ENCODE measurements at places on chromosomes 6 and 20. TPM values are rescaled to one million over a fixed set of nuclear protein-coding genes. Genes with fewer than 3 reads are reported as not detected.

- no peaks in the 10 kb centered on the region for H3K36me3 ChIP-seq
- no peak overlapping the region for H3K4me3 ChIP-seq
- H3K27ac ChIP-seq, result no peak overlapping the region
- H3K4me1 ChIP-seq, result no peaks in the 10 kb centered on the region
- no peaks in the 10 kb centered on the region for H3K27me3 ChIP-seq
Observed at GRCh38 chr6:120392941-120393340, 941.3 kb downstream of the TBC1D32 start.

- peaks cover 6% of the 10 kb centered on the region for H3K4me1 ChIP-seq
- H3K27me3 ChIP-seq, result no peaks in the 10 kb centered on the region
- no peak overlapping the region for H3K27ac ChIP-seq
Observed at GRCh38 chr6:39083231-39083634, 31.8 kb downstream of the SAYSD1 start.

GRCh38 chr6:113293423-113293740 lies 563.8 kb upstream of the MARCKS start:
- no peaks in the 10 kb centered on the region for H3K36me3 ChIP-seq
- no peaks in the 10 kb centered on the region for H3K4me1 ChIP-seq
- no peak overlapping the region for H3K27ac ChIP-seq
- H3K4me3 ChIP-seq, result no peak overlapping the region
- H3K27me3 ChIP-seq, result no peaks in the 10 kb centered on the region

- peaks cover 4% of the 10 kb centered on the region for H3K36me3 ChIP-seq
- no peaks in the 10 kb centered on the region for H3K27me3 ChIP-seq
- H3K4me3 ChIP-seq, result no peak overlapping the region
- H3K27ac ChIP-seq, result no peak overlapping the region
Observed at GRCh38 chr6:34374508-34374907, 18.0 kb downstream of the NUDT3 start.

DNA sequence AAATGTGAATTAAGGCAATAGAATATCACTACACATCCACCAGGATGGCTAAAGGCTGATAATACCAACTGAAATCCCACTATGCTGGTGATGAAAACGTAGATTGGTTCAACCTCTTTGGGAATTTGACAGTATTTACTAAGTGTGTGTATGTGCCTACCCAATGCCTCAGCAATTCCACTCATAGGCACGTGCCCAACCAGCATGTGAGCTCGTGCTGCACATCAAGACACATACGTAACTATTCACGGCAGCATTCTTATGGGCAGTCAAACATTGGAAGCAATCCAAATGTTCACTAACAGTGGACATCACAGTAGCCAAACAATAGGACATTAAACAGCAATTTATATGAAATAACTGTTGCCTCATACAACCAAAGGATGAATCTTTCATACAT lies 15.7 kb upstream of the AFDN start:
- no peaks in the 10 kb centered on the region for H3K4me1 ChIP-seq
- no peak overlapping the region for H3K27ac ChIP-seq
- no peak overlapping the region for H3K4me3 ChIP-seq
- DNase-seq, result no peak

- peaks cover 8% of the 10 kb centered on the region for H3K4me1 ChIP-seq
- no peak overlapping the region for H3K4me3 ChIP-seq
- no peak for DNase-seq
Observed at GRCh38 chr20:23136893-23137745, 51.0 kb upstream of the CD93 start.

GRCh38 chr20:34123309-34123708 lies 11.3 kb upstream of the EIF2S2 start:
- no peak overlapping the region for H3K4me3 ChIP-seq
- no peak for DNase-seq
- H3K36me3 ChIP-seq, result no peaks in the 10 kb centered on the region
- no peaks in the 10 kb centered on the region for H3K4me1 ChIP-seq
- H3K27me3 ChIP-seq, result no peaks in the 10 kb centered on the region

DNA sequence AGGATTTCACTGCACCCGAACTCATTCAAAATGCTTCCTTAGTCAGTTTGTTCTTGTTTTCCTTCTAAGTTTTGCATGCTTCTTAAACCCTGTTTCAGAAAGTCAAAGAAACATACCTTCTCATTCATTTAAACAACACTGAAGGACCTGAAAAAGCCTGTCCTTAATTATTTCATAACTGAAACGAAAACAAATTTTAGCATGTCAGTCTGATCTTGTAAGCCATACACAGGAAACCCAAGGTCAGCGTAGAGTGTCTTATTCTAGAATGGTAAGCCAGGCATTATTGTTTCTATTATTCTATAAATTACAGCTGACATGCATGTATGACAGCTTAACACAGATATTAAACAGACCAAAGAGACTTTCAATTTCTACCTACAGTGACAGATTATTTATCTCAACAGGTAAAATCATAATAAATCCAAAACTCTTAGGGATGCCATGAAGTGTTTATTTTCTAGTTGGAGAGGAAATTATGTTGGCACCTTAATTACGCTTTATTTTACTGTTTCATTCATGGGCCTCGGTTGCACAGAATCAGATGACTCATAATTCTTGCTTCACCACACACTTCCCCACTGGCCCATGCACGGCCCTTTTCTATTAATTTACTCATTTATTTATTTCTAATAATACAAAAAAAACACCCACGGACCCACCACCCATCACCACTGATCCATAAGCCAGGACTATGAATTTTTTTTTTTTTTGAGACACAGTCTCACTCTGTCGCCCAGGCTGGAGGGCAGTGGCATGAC lies 39.3 kb upstream of the DUSP22 start:
- peaks cover 26% of the 10 kb centered on the region for H3K4me1 ChIP-seq
- H3K4me3 ChIP-seq, result peak overlapping the region; percentile 70
- H3K27me3 ChIP-seq, result no peaks in the 10 kb centered on the region

- DNase-seq, result no peak
- no peaks in the 10 kb centered on the region for H3K27me3 ChIP-seq
- no peaks in the 10 kb centered on the region for H3K36me3 ChIP-seq
Observed at GRCh38 chr20:61037498-61037897, 214.6 kb upstream of the CDH4 start.

GRCh38 chr6:109925075-109925474 lies 53.0 kb upstream of the GPR6 start:
- H3K27me3 ChIP-seq, result peaks cover 2% of the 10 kb centered on the region
- no peaks in the 10 kb centered on the region for H3K4me1 ChIP-seq
- H3K27ac ChIP-seq, result no peak overlapping the region
- DNase-seq, result no peak

GRCh38 chr6:169665289-169665688 lies 36.5 kb downstream of the WDR27 start:
- H3K4me3 ChIP-seq, result no peak overlapping the region
- no peak overlapping the region for H3K27ac ChIP-seq
- no peaks in the 10 kb centered on the region for H3K4me1 ChIP-seq
- no peak for DNase-seq

- H3K4me1 ChIP-seq, result no peaks in the 10 kb centered on the region
- H3K4me3 ChIP-seq, result no peak overlapping the region
- H3K27ac ChIP-seq, result no peak overlapping the region
- no peaks in the 10 kb centered on the region for H3K36me3 ChIP-seq
Observed at GRCh38 chr6:18742406-18742805, 355.3 kb downstream of the RNF144B start.

DNA sequence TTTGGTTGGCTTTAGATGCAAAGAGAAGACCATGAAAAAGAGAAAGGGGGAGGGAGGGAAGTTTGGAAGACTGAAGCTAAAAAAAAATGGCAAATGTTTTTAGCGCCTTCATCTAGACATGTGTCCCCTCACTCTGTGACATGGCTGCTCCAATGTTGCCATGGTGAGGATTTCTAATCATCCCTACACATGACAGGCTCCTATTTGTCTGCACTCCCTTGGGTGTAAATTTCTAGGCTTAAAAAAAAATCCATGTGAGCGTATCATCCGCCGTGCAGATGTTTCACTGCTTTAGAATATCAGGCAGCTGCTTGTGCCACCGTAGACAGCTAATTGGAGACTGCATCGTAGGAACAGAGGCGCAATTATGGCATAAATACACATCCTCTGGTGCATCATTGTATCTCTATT lies 761.1 kb upstream of the MMS22L start:
- no peak for DNase-seq
- H3K27me3 ChIP-seq, result no peaks in the 10 kb centered on the region
- no peaks in the 10 kb centered on the region for H3K4me1 ChIP-seq
- no peak overlapping the region for H3K27ac ChIP-seq

- no peaks in the 10 kb centered on the region for H3K4me1 ChIP-seq
- H3K27ac ChIP-seq, result no peak overlapping the region
- no peaks in the 10 kb centered on the region for H3K27me3 ChIP-seq
- no peaks in the 10 kb centered on the region for H3K36me3 ChIP-seq
- H3K4me3 ChIP-seq, result no peak overlapping the region
Observed at GRCh38 chr6:81144346-81144745, 608.1 kb downstream of the TENT5A start.

- H3K4me1 ChIP-seq, result peaks cover 21% of the 10 kb centered on the region
- DNase-seq, result no peak
- H3K36me3 ChIP-seq, result no peaks in the 10 kb centered on the region
- no peak within 1 kb of the TSS for H3K4me3 ChIP-seq
Observed at GRCh38 chr6:82363428-82364086, at the start of gene TPBG. Gene TPBG, plus strand, starts transcription at chr6:82363817. Its CDS starts 1,145 bp downstream, at chr6:82364962.

DNA sequence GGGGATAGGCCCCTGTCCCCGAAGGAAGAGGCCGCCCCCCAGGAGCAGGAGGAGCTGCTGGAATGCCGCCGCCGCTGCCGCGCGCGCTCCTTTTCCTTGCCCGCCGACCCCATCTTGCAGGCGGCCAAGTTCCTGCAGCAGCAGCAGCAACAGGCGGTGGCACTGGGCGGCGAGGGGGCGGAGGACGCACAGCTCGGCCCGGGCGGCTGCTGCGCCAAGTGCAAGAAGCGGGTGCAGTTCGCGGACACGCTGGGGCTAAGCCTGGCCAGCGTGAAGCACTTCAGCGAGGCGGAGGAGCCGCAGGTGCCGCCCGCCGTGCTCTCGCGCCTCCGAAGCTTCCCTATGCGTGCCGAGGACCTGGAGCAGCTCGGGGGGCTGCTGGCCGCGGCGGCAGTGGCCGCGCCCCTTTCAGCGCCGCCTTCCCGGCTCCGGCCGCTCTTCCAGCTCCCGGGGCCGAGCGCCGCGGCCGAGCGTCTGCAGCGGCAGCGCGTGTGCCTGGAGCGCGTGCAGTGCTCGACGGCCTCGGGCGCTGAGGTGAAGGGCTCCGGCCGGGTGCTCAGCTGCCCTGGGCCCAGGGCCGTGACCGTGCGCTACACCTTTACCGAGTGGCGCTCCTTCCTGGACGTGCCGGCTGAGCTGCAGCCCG lies 630 bp downstream of the PPP1R3G start:
- DNase-seq, result peak; percentile 18
- no peak overlapping the region for H3K27ac ChIP-seq
- peaks cover 18% of the 10 kb centered on the region for H3K27me3 ChIP-seq
- no peak overlapping the region for H3K4me3 ChIP-seq

PRL gene
- not detected for total RNA-seq

DST gene
- total RNA-seq, result 3.8 TPM

SESN1 gene
- total RNA-seq, result 51.8 TPM

YTHDF1 gene
- total RNA-seq, result 37.9 TPM

NKAIN4 gene
- total RNA-seq, result not detected

TXLNB gene
- 0.47 TPM for total RNA-seq

NXT1 gene
- total RNA-seq, result 41.5 TPM

FKBP1C gene
- 1.2 TPM for total RNA-seq

Measured in CD4-positive, CD25-positive, alpha-beta regulatory T cell (primary cell).